ENCODE measurements at places on chromosomes 4 and X.

DNA sequence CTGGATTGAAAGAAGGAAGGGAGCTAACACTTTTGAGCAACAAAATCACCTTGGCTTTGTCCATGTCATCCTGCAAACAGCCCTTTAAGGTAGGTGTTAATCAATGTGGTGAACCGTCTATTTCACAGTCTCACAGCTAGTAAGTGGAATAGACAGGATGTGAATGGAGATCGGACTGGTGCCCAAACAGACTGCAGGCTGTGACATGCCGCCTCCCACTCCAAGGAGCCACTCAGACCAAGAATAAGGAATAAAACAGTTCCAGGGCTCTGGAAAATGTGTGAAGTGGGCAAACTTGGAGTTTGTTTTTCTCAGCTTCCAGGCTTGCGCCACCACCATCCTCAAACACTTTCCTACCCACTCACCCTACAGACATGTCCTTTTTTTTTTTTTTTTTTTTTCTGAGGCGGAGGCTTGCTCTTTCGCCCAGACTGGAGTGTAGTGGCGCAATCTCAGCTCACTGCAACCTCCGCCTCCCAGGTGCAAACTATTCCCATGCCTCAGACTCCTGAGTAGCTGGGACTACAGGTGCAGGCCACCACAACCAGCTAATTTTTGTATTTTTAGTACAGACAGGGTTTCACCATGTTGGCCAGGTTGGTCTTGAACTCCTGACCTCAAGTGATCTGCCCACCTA is 57.7 kb upstream of the SEC24B start:
- no peak for DNase-seq

DNA sequence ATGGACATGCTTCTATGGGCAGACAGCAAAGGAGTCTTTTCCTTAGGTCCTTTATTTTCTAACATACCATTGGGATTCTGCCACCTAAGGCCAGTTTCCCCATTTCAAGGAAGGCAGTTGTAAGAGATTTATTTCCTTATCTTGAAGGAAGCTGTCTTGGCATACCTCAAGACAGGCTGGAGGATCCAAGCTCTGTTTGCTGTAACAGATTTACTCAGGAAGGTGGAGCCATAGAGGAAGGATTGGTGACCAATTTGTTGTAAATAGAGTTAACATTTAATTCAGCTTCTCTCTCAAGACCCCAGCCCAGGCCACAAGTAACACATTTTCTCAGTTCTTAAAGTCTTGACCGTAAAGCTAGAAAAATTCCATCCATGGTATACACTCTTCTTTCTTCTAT is 131.6 kb upstream of the TENM3 start:
- no peak for DNase-seq

GRCh38 chrX:36062778-36063177 is 143.2 kb downstream of the CFAP47 start:
- DNase-seq: no peak

GRCh38 chr4:54187148-54187547 is 41.9 kb upstream of the PDGFRA start:
- DNase-seq: no peak

DNA sequence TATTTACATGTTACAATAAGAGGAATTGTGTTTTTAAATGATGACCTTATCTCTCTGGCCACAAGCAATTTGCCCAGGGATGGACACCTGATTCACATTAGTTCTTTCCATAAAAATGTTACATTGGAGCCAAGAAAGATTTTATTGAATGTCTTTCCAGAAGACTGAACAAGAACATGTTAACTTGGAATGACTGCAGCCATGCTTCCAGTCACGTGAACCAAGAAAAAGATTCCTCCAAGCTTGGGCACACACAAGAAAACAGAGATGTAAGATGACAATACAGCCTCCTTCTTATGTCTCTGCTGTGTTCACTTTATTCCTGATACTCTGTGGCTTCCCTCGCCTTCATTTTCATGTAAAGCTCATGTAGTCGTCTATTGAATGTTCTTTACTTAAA is 737.6 kb downstream of the TRIML1 start:
- DNase-seq: no peak

- no peak for DNase-seq
Measured at GRCh38 chr4:47835494-47835893, 2.4 kb downstream of the CORIN start.

GRCh38 chr4:123952530-123953274 is 556.1 kb downstream of the SPRY1 start:
- DNase-seq: no peak

All from CD4-positive, alpha-beta T cell treated with Interleukin-6 at 100 ng/mL for 8 hours (primary cell).